Activated T-helper 17 cell treated with anti-CD3 and anti-CD28 coated beads, Interleukin-2, amount 50 U/mL, for 72 hours (primary cell): ENCODE measurements at places on chromosomes 7 and 10. TPM values are rescaled to one million over a fixed set of nuclear protein-coding genes. Genes with fewer than 3 reads are reported as not detected.

HABP2 gene
- not detected for total RNA-seq

BUD31 gene
- total RNA-seq, result 96.1 TPM

NKX1-2 gene
- not detected for total RNA-seq

XRCC2 gene
- total RNA-seq, result 15.7 TPM

OR2A12 gene
- not detected for total RNA-seq

MACC1 gene
- total RNA-seq, result 1.5 TPM

GATA3 gene
- total RNA-seq, result 25.2 TPM

TRIM73 gene
- 3.2 TPM for total RNA-seq

CPED1 gene
- not detected for total RNA-seq

EXOC6 gene
- total RNA-seq, result 9.8 TPM

CCAR1 gene
- 110 TPM for total RNA-seq

TMEM236 gene
- total RNA-seq, result 0.30 TPM

MYOF gene
- total RNA-seq, result 30.6 TPM

ADRB1 gene
- not detected for total RNA-seq

ZPBP gene
- not detected for total RNA-seq

SLC13A1 gene
- total RNA-seq, result not detected
